CD8-positive, alpha-beta memory T cell (primary cell): ENCODE measurements at places on chromosomes 7 and 10.

DNA sequence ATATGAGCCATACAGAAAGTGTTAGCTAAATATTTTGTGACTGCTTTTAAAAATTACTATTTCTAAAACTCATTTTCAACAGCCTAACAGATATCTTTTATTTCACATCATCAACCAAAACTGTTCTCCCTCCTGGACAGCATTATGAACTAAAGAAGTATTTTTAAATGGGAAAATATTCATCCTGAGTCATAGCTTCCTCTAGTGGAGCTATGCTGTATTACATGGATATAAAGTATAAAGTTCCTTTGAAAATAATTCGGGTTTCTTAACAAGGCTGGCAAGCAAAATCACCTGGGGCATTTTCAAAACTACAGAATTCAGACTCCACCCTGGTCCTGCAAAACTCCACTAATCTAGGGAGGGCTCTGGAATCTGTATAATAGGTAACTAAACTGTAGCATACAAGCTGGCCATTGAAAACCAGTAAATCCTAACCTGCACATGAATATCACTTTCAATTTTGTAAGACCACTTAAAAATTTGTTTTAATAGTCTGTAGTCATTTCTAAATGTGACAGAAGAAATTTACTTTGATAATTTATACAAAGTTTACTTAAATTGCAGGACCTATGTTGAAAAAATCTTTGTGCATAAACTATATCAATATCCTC is 53.5 kb downstream of the SCIN start:
- DNase-seq, result no peak

GRCh38 chr7:64562256-64562625 is 630 bp downstream of the ZNF680 start:
- no peak for DNase-seq

DNA sequence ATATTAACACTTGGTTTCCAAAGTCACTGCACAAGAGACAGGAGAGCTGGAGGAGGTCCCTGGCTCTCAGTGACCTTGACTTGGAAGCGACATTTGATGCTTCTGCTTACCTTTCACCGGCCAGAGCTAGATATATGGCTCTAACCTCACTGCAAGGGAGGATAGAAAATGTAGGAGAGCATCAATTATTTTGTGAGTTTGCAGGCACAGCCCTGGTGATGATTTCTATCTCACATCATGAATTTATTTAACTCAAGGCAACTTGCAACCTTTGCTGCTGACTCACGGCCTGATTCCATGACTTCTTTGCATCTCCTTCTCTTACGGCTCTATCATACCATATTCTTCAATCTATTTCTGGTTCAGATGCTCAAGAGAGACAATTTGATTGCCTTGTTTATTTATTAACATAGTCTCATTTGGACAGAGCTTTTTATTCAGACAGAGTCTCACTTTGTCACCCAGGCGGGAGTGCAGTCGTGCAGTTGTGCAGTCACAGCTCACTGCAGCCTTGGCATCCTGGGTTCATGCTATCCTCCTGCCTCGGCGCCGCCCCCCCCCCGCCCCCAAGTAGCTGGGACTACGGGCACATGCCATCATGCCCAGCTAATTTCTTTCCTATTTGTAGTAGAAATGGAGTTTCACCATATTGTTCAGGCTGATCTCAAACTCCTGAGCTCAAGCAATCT is 196.0 kb downstream of the REEP3 start:
- no peak for DNase-seq

DNA sequence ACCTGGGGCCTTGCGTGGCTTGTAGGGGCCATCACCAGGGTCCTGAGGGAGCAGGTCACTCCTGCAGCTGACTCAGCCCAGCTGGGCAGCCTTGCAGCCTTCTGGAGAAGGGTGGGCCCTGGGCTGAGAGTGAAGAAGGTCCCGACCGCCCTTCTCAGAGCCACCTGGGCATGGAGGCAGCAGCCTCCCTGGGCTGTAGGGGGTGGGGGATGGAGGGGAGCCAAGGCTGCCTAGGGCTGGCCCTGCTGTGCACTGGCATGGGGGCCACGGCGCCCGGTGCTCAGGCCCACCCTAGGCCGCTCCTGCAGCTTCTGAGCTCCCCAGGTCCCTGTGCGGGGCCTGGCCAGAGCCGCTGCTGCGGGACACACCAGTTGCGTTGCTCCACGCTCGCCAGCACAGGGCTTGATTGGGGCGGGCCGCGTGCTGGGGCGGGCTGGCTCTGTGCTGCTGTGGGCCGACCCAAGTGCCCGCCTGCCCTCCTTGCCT is 63.6 kb upstream of the NKX6-2 start:
- DNase-seq, result no peak

DNA sequence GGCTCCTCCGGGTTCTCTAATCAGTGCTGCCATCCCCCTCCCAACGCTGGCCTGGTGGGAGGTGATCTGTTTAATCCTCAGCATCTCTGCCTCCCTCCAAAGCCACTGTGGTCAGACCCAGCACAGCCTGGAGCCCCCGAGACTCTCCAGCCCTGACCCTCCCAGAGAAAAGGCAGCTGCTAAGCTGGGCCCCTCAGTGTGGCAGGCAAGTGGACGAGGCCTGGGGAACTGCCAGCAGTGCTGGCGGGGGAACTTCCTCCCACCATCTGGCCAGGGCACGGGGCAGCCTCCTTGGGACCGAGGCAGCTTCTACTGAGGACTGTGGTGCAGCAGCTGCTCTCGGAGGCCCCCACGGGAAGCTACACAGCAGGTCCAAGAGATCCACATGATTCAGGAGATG is 51.1 kb downstream of the DPYSL4 start:
- DNase-seq, result no peak
